ENCODE measurements at places on chromosomes 1 and 21.

DNA sequence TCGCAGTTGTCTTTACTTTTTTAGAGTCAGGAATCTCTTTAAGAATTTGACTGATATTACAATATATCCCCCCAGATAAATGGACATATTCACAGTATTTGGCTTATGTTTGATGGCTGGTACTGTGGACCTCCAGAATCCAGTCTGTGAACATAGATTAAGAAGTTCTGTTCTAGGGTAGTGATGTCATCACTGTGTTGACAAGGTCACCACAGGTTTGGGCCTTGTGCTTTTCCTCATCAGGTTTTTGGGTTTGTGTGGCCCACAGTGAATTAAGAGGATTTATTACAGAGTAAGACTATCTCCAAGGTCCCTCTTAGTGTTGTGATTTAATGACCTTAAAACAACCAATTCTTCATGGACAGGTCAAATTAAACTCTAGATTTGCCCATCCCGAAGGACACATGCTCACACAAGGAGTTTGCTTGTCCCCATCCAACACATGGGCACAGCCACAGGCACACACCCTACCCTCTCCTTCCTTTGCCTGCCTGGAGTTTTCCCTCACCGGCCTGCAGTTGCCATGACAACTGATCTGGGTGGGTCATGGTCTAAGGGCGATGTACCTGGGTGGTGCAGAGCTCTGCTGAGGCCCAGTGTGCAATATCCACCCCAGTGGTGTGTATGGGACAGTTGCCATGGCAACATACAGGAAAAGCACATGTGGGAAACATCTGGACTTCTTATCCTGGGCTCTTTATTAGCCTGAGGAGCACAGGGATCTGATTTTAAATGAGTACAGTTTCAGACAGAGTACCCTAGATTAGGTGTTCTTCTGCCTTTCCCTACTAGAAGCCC is 98.6 kb downstream of the NAV1 start:
- no peak for DNase-seq

DNA sequence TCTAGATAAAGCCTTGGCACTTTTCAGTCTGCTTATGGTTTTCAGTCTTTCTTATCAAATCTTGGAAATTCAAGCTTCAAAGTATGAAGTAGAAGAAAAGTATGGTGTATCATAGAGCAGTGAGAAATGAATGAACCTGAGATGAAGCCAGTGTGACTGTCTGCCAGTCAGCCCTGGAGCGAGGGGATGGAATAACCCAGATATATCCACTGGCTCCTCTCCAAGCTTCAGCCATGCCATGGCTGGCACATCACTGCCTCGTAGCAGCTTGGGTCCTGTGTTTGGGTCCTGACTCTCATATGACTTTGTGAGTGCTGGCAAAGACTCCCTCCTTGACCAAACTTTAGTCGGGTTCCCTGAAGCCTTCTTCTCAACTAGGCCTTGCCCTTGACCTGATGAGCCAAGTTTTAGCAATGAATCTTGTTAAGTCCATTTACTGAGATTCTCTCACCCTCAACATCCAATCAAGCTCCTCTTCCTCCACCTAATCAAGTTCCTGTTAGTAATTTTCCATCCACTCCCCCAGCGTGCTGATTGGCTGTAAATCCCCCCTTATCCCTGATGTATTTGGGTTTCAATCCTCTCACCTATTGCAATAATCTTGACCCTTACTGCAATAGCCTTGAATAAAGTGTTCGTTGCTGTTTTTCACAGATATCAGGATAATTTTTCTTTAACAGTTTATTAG is 62.5 kb upstream of the PRDX6 start:
- DNase-seq, result no peak

DNA sequence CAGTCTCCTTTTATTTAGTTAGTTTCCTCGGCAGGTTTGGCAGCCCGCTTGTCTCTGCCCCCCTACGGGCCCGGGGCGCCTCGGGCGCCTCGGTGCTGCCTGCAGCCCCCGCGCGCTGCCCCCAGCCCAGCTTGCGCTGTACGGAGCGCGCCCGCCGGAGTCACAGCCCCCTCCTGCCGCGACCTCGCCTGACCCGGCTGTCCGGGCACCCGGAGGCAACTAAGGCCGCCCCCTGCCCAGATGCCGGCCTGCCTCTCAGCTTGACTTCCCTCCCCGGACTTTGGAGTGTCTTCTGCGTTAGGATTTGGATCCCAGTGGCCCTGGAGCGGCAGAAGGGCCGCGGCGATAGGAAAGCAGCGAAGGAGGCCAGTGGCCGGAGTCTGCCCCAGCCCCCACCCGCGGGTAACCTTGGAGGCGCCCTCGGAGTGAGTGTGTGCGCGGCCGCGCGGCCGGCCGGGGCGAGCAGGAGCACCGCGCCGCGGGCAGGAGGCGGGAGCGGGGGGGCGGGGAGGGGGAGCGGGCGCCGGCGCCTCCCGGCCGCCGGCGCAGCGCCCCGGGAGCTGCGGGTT is 7.6 kb downstream of the CDKN2C start:
- DNase-seq, result no peak

- DNase-seq, result peak; percentile 43
Measured at GRCh38 chr1:182795563-182796228, 6.1 kb downstream of the NPL start.

DNA sequence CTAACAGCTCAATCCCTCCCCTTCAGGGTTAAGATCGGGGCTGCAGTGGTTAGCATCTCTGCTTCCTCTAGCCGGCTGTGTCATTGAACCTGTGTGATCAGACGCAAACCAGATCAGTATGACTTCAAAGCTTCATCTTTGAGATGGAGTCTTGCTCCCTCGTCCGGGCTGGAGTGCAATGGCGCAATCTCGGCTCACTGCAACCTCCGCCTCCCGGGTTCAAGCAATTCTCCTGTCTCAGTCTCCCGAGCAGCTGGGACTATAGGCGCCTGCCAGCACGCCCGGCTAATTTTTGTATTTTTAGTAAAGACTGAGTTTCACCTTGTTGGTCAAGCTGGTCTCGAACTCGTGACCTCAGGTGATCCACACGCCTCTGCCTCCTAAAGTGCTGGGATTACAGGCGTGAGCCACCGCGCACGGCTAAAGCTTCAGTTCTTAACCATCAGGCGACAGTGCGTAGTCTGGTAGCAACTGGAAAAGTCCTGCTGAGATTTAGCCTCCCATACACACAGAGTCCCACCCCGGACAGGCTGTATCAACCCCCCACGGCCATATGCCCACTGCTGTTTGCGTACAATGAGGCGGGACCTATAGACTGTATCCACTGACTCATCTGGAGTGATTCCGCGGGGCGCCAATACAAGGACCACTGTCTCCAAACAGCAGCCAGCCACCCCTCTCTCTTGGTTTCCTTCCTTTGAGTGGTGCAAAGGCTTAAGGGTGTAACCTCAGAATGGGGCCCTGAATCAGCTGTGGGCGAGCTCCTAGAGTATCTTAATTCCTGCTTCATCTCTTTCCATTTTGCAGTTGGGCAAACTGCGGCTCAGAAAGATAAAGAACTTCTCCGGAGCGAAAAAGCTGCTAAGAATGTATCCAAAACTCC is 23.3 kb downstream of the CELA3A start:
- no peak for DNase-seq

GRCh38 chr21:45080232-45080631 is 5.9 kb downstream of the ADARB1 start:
- DNase-seq, result no peak

DNA sequence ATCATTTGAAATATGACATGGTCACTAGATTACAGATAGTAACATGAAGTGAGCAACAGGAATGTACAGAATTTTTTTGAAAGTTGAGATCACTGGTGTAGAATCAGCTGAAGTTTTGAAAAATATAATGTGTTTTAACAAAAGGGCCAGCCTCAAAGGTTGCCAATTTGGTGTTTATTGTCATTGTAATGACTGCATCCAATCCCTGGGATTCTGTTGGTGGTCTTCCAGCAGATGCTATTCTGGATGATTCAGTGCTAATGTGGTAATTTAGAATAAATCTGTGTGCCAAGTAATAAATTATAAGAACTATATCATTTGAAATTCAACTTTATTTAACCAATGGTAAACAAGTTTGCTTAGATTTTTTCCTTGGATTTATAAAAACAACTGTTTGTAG is 436.4 kb upstream of the PKN2 start:
- no peak for DNase-seq

- DNase-seq, result no peak
Measured at GRCh38 chr1:12065872-12066271, 2.8 kb downstream of the TNFRSF8 start.

GRCh38 chr1:76074321-76075187 is at the start of gene ST6GALNAC3:
Gene ST6GALNAC3, plus strand, starts transcription at chr1:76074746.
- DNase-seq, result no peak

GRCh38 chr1:204271970-204272369 is 58.2 kb upstream of the GOLT1A start:
- no peak for DNase-seq

- no peak for DNase-seq
Measured at GRCh38 chr21:26961698-26962097, 5.2 kb downstream of the ADAMTS5 start.

DNA sequence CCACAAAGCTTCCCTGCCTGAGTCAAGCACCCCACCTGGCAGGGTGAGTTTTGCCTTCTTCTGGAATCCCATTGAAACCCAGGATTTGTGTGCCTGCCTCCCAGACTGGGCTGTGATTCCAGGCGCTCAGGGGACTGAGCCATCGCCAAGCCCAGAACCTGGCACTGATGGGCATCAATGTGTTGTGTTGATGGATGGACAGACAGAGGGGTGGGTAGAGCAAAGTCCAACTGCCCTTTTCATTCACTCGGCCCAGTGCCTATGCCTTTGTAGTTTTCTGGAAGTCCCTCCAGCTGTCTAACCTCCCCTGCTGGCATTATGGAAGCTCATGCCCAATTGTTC is 66.0 kb upstream of the LAPTM5 start:
- DNase-seq, result no peak

GRCh38 chr1:225990705-225991464 is 8.3 kb downstream of the SDE2 start:
- DNase-seq, result no peak
